ENCODE measurements at places on chromosomes 6 and 20.

DNA sequence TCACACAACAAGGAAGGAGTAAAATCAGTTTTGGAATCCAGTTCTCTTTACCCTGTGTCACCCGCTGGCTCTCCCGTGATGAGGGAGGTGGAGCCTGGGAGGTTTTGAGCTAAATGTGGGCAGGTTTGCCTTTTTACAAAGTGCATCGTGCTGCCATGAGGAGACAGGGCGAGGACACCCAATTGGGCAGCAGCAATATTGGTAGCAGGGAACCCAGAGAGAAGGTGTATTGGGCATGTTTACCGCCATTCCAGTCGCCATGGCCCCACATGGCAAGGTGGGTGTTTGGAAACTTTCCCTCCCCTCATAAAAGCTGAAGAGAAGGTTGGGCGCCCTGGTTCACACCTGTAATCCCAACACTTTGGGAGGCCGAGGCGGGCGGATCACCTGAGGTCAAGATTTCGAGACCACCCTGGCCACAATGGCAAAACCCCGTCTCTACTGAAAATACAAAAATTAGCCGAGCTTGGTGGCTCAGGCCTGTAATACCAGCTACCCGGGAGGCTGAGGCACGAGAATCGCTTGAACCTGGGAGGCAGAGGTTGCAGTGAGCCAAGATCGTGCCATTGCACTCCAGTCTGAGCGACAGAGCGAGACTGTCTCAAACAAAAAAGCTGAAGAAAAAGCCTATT lies 3.5 kb upstream of the UBE2V1 start:
- peaks cover 49% of the 10 kb centered on the region for H3K4me1 ChIP-seq
- no peak for DNase-seq
- H3K36me3 ChIP-seq: peaks cover 14% of the 10 kb centered on the region
- H3K27ac ChIP-seq: peak overlapping the region; percentile 87

GRCh38 chr6:147949981-147950622 lies 392.5 kb upstream of the SASH1 start:
- H3K27me3 ChIP-seq: no peaks in the 10 kb centered on the region
- H3K27ac ChIP-seq: no peak overlapping the region
- no peak for DNase-seq
- no peaks in the 10 kb centered on the region for H3K4me1 ChIP-seq
- no peaks in the 10 kb centered on the region for H3K36me3 ChIP-seq

DNA sequence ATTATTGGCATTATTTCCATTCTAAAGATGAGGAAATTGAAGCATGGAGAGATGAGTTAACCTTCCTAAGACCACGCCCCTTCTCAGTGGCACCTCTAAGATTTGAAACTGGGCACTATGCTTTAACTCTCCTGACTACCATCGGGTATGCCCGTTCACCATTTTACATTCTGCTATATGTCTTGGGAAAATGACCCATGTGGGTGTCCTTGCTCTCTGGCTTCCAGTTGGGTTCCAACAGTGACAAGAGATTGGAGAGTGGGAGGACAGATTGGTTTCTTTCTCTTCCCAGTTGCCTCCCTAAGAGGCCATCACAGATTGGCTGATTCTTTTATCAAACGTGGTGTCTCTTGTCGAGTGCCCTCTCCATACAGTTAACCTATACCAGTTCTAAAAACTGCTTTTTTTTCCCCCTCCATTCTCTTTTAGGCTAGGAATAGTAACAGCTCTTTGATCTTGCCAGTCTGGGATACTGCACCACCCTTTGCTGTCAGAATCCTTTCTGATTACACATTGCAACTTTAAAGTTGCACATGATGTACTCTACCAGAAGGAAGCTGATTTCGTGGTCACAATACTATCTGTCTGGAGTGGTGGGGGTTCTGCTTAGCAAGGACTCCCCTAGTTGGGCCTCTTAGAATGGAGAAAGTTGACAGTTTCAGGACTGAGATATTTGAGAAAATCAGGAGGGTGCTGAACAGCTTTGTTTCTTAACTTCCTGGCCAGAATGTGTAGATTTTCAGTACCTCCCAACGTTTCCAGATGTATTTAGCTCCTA lies 88.0 kb upstream of the ELOVL5 start:
- H3K36me3 ChIP-seq: no peaks in the 10 kb centered on the region
- no peak overlapping the region for H3K4me3 ChIP-seq
- no peak overlapping the region for H3K27ac ChIP-seq

GRCh38 chr6:138526822-138527235 lies 27.5 kb upstream of the NHSL1 start:
- peaks cover 15% of the 10 kb centered on the region for H3K27me3 ChIP-seq
- DNase-seq: no peak
- no peak overlapping the region for H3K27ac ChIP-seq
- no peaks in the 10 kb centered on the region for H3K36me3 ChIP-seq
- no peak overlapping the region for H3K4me3 ChIP-seq
- H3K4me1 ChIP-seq: peaks cover 2% of the 10 kb centered on the region

GRCh38 chr6:56534680-56535419 lies 107.8 kb downstream of the DST start:
- H3K4me1 ChIP-seq: no peaks in the 10 kb centered on the region
- DNase-seq: no peak
- no peaks in the 10 kb centered on the region for H3K36me3 ChIP-seq
- H3K27me3 ChIP-seq: no peaks in the 10 kb centered on the region
- H3K4me3 ChIP-seq: no peak overlapping the region
- H3K27ac ChIP-seq: no peak overlapping the region

GRCh38 chr20:34562641-34563040 lies 4.1 kb downstream of the MAP1LC3A start:
- H3K27me3 ChIP-seq: no peaks in the 10 kb centered on the region
- no peak for DNase-seq
- no peak overlapping the region for H3K27ac ChIP-seq
- peaks cover 5% of the 10 kb centered on the region for H3K4me1 ChIP-seq

- H3K27me3 ChIP-seq: no peaks in the 10 kb centered on the region
- no peaks in the 10 kb centered on the region for H3K36me3 ChIP-seq
- no peak for DNase-seq
- no peak overlapping the region for H3K27ac ChIP-seq
- no peak overlapping the region for H3K4me3 ChIP-seq
Measured at GRCh38 chr6:79512014-79512413, 25.2 kb downstream of the LCA5 start.

- H3K27me3 ChIP-seq: no peaks in the 10 kb centered on the region
- H3K4me1 ChIP-seq: peaks cover 68% of the 10 kb centered on the region
- H3K36me3 ChIP-seq: peaks cover 33% of the 10 kb centered on the region
- H3K27ac ChIP-seq: peak overlapping the region; percentile 99
Measured at GRCh38 chr20:32541323-32542258, 43.5 kb downstream of the NOL4L start.

GRCh38 chr6:24603241-24603640 lies 42.8 kb downstream of the KIAA0319 start:
- no peaks in the 10 kb centered on the region for H3K4me1 ChIP-seq
- H3K36me3 ChIP-seq: no peaks in the 10 kb centered on the region
- peaks cover 28% of the 10 kb centered on the region for H3K27me3 ChIP-seq
- no peak overlapping the region for H3K27ac ChIP-seq

GRCh38 chr6:90663873-90664272 lies 77.0 kb upstream of the MAP3K7 start:
- DNase-seq: no peak
- no peaks in the 10 kb centered on the region for H3K36me3 ChIP-seq
- no peaks in the 10 kb centered on the region for H3K4me1 ChIP-seq
- no peak overlapping the region for H3K4me3 ChIP-seq
- H3K27ac ChIP-seq: no peak overlapping the region

- DNase-seq: peak; percentile 97
- H3K4me3 ChIP-seq: peak within 1 kb of the TSS; percentile 92
- peak within 1 kb of the TSS; percentile 94 for H3K27ac ChIP-seq
Measured at GRCh38 chr20:59032023-59032712, at the start of gene ATP5F1E. TSS of gene ATP5F1E (minus strand) at chr20:59032335. CDS start at chr20:59032251, 84 bp downstream.

GRCh38 chr6:3732345-3733141 lies 19.0 kb downstream of the PXDC1 start:
- H3K4me3 ChIP-seq: no peak overlapping the region
- no peak overlapping the region for H3K27ac ChIP-seq
- DNase-seq: peak; percentile 76
- H3K4me1 ChIP-seq: no peaks in the 10 kb centered on the region
- peaks cover 31% of the 10 kb centered on the region for H3K27me3 ChIP-seq
- no peaks in the 10 kb centered on the region for H3K36me3 ChIP-seq

GRCh38 chr20:54112221-54112884 lies 42.0 kb upstream of the BCAS1 start:
- H3K4me3 ChIP-seq: no peak overlapping the region
- H3K4me1 ChIP-seq: no peaks in the 10 kb centered on the region
- no peak for DNase-seq

- H3K27me3 ChIP-seq: peaks cover 4% of the 10 kb centered on the region
- no peak overlapping the region for H3K4me3 ChIP-seq
- no peaks in the 10 kb centered on the region for H3K36me3 ChIP-seq
- DNase-seq: no peak
- no peak overlapping the region for H3K27ac ChIP-seq
- no peaks in the 10 kb centered on the region for H3K4me1 ChIP-seq
Measured at GRCh38 chr6:42702200-42702599, 20.2 kb downstream of the PRPH2 start.

GRCh38 chr6:42378536-42378935 lies 73.2 kb downstream of the TRERF1 start:
- H3K36me3 ChIP-seq: peaks cover 8% of the 10 kb centered on the region
- peak overlapping the region; percentile 86 for H3K27ac ChIP-seq
- no peaks in the 10 kb centered on the region for H3K27me3 ChIP-seq
- H3K4me3 ChIP-seq: peak overlapping the region; percentile 11
- DNase-seq: peak; percentile 18

GRCh38 chr20:36785308-36785707 lies 11.7 kb upstream of the DSN1 start:
- peaks cover 3% of the 10 kb centered on the region for H3K27me3 ChIP-seq
- H3K4me1 ChIP-seq: no peaks in the 10 kb centered on the region
- no peak overlapping the region for H3K27ac ChIP-seq

DNA sequence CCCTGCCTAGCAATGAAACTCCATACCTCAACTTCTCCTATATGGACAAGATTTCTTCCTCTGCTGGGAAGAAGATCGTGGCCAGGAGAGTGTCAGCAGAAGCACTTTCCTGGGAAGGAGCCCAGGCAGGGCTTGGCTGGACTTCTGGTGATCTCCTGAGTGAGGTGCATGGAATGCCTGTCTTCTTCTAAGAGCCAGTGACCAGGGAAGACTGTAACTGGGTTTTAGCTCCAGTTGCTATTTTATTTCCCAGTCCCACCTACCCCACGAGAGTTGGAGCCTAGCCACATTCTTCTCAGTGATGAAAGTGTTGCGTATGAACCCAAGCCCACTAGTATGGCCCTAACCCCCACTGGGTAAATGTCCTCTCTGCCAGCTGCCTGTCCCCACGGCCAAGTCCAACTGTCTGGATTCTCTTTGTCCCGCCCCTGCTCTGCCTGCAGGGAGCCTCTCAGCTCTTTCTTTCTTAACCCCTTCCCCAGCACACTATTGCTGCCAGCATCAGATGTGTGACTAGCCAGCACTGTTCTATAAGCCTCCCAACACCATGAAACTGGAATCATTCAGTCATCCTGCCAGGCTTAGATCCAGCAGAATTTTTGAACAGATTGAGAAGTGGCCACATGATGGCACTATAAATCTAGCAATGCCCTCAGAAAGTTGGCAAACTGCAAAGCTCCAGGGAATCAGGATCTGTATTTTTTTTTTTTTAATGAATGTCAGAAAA lies 69.8 kb upstream of the FAM184A start:
- no peak overlapping the region for H3K27ac ChIP-seq
- no peaks in the 10 kb centered on the region for H3K27me3 ChIP-seq
- H3K4me1 ChIP-seq: peaks cover 37% of the 10 kb centered on the region
- no peak overlapping the region for H3K4me3 ChIP-seq
- no peak for DNase-seq

GRCh38 chr20:49665796-49666195 lies 47.9 kb downstream of the B4GALT5 start:
- H3K27me3 ChIP-seq: peaks cover 3% of the 10 kb centered on the region
- H3K4me3 ChIP-seq: no peak overlapping the region

GRCh38 chr6:97460394-97461080 lies 177.5 kb upstream of the MMS22L start:
- H3K4me1 ChIP-seq: no peaks in the 10 kb centered on the region
- no peak overlapping the region for H3K27ac ChIP-seq

DNA sequence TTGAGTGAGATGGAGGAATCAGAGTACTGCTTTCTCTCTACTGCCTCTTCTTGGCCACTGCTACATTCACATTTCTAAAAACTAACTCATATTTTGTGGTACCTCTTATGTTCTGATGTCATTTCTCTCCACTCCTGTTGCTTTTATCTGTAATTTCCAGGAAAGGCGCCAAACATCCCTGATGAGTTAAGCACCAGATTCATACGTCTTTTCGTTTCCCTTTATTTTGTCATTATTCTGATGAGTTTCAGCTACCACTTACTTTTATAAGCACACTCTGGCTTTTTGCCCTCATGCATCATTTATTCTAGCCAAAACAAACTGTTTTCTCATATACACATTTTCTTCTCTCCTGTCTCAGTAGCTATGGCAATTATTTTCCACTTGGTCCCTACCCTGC lies 680.0 kb downstream of the RNF144B start:
- no peak overlapping the region for H3K4me3 ChIP-seq
- no peak overlapping the region for H3K27ac ChIP-seq
- H3K36me3 ChIP-seq: no peaks in the 10 kb centered on the region
- no peak for DNase-seq
- no peaks in the 10 kb centered on the region for H3K27me3 ChIP-seq

DNA sequence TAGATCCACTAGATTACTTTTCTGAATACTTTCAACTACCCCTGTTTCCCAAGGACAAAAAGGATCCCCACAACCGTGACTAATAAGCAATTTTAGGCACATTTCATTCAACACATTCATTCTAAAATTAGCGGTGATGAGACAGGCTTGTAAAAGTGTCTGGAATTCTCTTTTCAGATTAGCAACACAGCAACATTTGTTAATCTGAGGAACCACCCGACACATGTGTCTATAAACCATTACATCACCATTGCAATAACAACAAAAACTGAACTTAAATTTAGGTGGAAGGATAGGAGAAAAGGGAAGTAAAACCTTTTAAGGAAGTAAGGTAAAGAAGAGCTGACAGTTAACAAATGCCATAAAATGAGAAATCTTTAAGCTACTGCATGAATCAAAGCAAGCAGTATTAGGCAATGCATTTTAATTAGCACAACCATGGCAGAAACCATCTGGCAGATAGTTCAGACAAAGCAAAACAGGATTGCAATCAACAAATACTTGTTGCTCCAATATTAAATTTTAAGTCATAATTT lies 49.1 kb downstream of the MAP3K7 start:
- no peak overlapping the region for H3K4me3 ChIP-seq
- H3K27ac ChIP-seq: no peak overlapping the region
- no peaks in the 10 kb centered on the region for H3K27me3 ChIP-seq
- no peak for DNase-seq

Data from activated naive CD4-positive, alpha-beta T cell treated with anti-CD3 and anti-CD28 coated beads, Interleukin-2, amount 10 ng/mL, durations not matched to agents 7 days and 5 days (primary cell).